Amniotic stem cell (primary cell): ENCODE measurements at places on chromosomes 5 and 9.

- no peak for DNase-seq
These were observed 125.3 kb downstream of the GABBR2 start for GRCh38 chr9:98583417-98583816.

DNA sequence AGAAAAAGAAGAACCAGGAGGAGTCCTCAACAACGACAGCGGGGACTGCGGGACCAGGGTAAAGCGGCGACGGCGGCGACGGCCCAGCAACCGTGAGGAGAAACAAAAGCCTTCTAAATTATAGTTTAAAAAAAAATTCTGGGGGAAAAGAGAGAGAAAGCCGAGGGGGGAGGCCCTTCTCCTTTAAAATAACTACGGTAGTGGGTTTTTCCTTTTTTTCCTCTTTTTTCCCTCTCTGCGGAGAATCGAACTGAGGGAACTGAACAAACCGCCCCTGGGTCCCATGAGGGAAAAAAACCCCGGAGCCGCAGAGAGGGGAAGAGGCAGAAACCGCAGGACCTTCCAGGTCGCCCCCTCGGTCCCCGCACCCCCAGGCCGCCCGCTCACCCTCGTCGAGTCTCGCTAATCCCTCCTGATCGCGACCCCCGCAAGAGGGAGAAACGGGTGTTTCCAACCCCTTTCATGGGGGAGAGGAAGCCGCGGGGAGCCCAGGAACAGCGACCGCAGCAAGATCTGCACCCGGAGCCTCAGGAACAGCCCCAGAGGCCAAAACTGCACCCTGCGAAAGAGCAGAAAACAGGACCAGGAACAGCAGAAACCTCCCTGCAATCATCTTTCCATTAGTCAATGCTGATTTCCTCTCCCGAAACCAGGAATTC is 453 bp downstream of the CPEB4 start:
- no peak for DNase-seq

DNA sequence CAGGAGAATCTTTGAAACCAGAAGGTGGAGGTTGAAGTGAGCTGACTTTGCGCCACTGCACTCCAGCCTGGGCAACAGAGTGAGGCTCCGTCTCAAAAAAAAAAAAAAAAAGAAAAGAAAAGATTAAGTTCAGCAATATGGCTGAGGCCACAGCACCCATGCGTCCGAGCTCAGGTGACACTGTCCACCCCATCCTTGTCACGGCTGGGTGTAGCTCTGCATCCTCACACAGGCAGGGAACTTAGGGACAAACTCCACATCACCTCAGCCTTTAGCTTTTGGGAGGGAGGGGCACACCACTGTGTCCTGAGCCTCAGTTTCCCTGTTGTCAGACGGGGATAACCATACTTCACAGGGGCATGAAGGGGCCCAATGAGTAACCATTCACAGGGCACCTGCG is 15.5 kb downstream of the FGD3 start:
- no peak for DNase-seq

DNA sequence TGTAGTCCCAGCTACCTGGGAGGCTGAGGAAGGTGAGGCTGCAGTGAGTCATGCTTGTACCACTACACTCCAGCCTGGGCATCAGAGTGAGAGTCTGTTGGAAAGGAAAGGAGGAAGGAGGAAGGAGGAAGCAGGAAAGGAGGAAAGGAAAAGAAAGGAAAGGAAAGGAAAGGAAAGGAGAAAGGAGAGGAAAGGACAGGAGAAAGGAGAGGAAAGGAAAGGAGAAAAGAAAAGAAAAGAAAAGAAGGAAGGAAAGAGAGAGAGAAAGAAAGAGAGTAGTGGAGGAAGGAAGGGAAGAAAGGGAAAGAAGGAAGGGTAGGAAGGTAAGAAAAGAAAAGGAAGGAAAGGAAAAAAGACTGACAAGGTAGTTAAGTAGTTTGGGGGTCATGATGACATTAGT is 162.6 kb upstream of the SLC12A2 start:
- no peak for DNase-seq

- no peak for DNase-seq
These were observed 160.8 kb upstream of the MAP1B start for GRCh38 chr5:71946343-71947030.
